ENCODE measurements at places on chromosomes 5 and 9.

DNA sequence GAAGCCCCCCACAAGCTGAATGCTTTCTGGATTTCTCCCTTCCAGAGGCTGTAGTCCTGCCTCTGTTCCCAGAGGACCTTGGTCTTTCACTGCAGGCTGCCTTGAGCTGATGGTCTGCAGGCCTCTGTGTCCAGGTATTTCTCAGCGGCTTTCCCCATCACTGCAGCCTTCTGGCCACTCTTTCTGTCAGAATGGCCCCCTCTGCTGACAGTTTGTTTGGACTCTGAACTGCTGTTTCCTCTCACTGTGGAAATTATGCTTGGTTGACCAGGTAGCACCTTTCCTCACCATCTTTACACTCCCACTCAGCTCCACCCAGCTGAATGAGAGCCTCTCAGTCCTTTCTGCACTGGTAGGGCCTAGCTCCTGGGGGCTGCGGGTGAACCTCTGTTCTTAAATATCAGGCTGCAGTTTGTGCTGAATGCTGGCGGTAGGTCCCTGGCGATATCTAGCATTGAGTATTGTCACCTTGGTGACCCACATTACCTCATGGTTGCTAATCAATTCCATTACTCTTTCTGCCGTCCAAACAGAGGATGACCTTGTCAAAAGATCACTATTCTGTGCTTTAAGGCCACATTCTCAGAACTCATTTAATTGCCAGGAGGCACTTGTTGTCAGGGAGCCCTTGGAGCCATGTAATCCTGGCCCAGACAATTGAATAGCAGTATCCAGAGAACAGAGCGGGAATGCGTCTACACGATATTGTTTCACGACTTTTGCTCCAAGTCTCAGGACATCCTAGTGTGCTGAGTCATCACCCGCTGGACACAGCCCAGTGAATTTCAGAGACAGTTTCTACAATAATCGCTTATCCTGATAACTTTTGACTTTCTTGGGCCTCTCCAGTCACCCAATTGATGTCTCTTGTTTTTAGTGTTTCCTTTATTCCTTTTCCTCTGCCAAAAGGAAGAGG, 230.2 kb downstream of the TENT4A start:
- DNase-seq = no peak

GRCh38 chr9:121840838-121841760, 189.7 kb downstream of the DAB2IP start:
- no peak for DNase-seq

DNA sequence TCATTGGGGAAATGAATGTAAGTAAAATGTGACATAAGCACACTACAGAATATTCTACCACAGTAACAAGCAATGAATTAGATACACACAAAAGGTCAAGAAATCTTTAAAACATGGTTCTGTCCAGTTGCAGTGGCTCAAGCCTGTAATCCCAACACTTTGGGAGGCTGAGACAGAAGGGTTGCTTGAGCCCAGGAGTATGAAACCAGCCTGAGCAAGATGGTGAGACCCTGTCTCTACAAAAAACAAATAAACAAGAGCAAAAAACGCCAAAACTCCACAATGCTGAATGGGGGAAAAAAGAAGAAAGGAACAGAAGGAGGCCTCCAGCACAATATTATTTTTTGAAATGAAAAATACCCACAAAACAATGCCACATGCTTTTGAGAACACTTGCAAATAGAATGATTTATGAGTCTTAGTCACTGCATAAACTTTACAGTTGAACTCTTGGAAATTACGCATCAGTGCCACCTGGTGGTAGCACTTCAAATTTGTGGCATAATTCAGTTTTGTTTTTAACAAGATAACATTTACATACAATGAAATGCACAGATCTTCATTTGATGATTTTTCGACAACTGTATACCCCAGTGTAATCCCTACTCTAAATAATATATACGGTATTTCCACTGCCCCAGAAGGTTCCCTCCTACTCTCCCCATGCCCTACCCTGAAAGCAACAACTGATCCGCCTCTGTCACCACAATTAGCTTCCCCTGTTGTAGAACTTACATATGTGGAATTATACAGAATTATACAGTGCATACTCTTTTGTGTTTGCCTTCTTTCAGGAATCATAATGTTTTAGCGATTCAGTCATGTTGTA, 14.4 kb upstream of the SPINK4 start:
- peak; percentile 80 for DNase-seq

DNA sequence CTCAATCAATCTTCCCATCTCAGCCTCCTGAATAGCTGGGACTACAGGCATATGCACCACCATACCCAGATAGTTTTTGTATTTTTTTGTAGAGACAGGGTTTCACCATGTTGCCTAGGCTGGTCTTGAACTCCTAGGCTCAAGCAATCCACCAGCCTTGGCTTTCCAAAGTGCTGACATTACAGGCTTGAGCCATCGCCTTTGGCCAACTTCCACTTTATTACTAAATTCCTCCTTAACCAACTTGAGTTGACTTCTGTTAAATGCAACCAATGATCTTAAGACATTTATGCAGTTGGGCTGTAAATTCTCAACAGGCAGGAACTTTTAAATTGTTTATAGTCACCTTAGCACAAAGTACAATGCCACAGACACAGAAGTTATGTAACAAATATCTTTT, 2.8 kb downstream of the LARS1 start:
- no peak for DNase-seq

- no peak for DNase-seq
Observed at GRCh38 chr5:7395432-7395946, 449 bp upstream of the ADCY2 start.

- DNase-seq = peak; percentile 17
Observed at GRCh38 chr5:34656001-34656699, at the start of gene RAI14. Gene RAI14 (plus strand): TSS chr5:34656328. CDS start chr5:34686920, 30,592 bp downstream.

DNA sequence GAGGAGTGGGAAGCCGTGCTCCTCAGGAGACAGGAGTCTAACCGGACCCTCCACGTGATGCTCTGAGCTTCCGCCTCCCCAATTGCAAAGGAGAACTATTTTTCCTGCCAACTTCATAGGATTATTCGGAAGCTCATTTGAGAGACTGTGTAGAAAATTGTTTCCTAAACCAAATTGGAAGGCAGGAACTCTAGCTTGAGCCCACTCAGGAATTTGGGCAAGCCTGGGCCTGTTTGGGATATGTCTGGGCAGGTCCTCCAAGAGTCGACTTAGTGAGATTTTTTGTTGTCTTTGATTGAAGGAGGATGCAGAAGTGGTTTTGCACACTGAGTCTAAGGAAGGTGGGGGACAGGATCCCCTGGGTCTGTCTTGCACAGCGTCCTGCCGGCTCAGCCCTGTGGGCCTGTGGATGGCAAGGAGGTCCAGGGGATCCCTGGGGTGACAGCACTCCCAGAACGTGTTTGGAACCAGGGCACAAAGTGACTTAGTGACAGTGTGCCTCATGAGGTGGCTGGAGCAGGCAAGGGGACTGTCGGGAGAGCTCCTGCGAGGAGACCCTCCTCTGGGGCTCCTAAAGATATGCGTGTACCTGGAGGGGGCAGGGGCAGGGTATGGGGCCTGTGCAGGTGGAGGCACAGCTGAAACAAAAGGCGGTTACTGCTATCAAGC, 283.3 kb downstream of the NSG2 start:
- DNase-seq = no peak

- no peak for DNase-seq
Observed at GRCh38 chr9:101738566-101739183, at the start of gene GRIN3A. Gene GRIN3A (minus strand): TSS chr9:101738647. CDS start chr9:101737979, 668 bp downstream.

DNA sequence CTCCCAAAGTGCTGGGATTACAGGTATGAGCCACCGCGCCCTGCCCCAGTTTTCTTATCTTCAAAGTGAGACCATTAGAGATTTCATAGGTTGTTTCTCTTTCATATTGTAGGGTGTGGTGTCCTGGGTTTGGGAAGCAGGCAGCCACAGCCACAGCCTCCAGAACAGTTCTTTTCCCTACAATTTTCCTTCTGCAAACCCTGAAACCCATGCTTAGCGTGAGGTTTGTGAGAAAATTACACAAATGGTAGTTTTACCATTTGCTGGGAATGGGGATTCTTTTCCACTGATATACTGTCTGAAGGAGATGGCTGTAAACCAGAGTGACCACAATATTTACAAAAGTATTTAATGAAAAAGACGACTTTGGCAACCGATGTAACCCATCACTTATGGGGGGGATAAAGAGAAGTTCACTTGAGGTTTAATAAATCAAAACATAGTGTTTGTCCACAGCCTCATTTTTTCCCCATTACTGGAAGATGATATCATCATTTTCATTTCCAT, 26.7 kb upstream of the ECM2 start:
- no peak for DNase-seq

- no peak for DNase-seq
Observed at GRCh38 chr5:56529666-56530430, 285.5 kb upstream of the MAP3K1 start.

- DNase-seq = no peak
Observed at GRCh38 chr9:117546894-117547678, 132.2 kb upstream of the ASTN2 start.

- no peak for DNase-seq
Observed at GRCh38 chr5:120254385-120254784, 209.7 kb upstream of the PRR16 start.

DNA sequence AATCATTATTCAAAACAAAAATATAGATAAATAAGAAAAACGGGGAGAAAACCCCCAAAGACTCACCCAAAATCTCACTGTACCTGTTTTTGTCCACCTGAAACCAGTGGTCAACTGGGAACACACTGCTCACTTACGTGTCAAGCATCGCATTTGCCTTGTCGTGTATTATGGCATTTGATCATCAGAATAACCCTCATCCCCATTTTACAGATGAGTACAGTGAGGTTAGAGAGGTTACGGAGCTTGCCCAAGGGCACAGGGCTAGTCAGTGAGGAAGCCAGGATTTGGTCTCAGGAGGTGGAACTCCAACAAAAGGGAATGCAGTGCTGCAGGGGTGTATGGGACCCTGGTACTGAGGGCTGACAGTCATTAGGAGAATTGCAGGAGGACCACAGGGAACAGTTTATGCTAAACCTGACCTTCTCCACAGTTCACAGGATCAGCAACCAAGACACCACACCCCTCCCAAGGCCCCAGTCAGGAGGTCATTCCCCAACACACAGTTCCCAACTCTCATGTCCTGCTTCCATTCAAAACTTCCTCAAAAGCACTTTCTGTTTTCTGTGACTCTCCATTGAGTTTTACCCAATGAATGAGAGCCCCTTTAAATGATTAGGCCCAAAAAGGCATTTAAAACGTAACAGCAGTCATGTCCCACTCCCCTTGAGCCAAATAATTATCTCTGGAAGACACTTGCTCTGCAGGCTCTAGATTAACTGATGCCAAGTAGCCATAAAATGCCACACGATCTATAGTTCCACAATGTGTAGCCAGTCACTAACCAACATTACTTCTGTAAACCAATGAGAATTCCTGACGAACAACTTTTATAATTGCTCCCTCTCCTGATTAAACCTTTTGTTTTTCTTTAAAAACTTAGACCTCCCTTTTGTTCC, 50.8 kb downstream of the CTSL start:
- no peak for DNase-seq

GRCh38 chr5:78300464-78301045, 6.1 kb upstream of the AP3B1 start:
- DNase-seq = no peak
